ENCODE measurements at places on chromosomes 2 and 18.

- DNase-seq = no peak
Measured at GRCh38 chr2:1548910-1549673, 135.8 kb downstream of the TPO start.

DNA sequence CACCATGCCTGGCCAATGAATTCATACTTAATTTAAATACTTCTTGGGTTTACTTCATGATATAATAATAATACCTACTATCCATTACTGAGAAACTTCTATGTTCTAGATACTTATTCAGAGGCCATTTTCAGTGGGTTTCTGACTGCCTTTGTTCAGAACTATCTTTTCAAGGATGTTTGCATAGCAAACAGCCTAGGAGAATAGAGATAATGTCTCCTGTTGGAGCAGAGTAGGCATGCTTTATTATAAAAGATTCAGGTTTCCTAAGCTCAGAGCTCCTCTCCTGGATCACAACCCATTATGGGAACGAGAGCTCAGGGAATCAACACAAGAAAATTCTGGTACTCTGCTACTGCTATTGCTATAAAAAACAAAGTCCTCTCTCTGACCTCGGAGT, 11.1 kb downstream of the FASTKD1 start:
- no peak for DNase-seq

DNA sequence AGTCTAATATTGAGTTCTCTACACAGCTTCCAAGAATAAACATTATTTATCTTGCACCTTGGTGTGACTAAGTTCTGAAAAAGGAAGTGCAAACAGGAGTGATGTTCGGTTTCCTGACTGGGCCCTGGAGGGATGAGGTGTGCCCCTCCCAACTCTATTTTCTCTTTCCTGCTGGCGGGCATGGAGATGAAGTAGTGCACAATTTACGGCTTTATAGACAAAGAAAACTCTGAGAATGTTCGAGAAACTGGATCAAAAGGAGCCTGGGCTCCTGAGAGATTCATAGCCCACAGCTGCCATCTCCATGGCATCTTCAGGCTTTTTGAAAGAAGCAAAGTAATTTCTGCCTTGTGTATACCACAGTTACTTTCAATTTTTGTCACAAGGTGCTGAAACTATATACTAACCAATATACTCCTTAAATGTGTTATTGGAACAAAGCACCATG, 22.3 kb downstream of the LRATD1 start:
- DNase-seq = no peak

DNA sequence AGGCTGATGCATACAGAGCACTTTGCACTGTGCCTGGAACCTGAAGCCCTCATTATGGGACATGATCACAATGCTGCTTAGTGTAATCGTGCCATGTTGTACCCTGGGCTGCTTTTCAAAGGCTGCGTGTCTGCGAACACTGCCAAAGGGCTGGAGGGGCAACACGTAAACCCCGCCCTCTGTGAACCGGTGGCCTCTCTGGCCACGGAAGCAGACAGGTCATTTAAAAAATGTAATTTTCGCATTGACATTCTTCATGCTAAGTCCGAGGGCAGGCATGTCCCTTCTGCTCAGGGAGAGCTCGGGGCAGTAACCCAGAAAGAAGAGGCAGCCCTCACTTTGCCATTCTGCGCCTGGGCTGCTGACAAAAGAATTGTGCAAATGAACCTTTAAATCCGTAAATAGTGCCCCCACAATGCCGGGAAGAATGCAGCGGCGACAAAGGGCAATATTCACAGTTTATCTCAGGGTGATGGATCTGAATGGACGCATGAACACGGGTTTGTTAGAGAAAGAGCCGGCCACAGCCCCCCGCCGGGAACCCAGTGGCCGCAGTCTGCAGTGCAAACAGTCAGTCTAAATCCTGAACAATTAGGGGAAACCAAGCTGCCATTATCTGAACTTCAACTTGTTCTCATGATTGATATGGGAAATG, 226.1 kb downstream of the MYCN start:
- DNase-seq = no peak

- no peak for DNase-seq
Measured at GRCh38 chr18:65439188-65439587, 311.6 kb upstream of the CDH7 start.

DNA sequence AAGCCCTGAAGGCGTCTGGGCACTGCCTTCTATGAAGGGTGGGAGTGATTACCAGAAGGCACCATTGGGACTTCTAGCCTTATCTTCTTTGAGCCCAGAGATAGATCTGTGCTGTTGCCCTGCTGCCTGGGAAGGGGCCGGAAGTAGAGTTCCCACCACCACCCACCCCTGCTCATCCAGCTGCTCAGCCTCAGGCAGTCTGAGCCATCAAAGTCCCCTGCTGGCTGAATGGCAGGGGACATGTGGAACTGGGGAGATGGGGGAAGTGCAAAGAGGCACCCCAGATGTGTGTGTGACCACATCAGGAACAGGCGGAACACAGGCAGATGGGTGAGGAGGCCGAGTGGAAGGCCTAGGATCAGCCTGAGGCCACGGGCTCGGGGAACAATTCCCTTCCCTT, 3.3 kb upstream of the WNT10A start:
- DNase-seq = no peak

- no peak for DNase-seq
Measured at GRCh38 chr2:128016620-128017019, 11.2 kb downstream of the SAP130 start.

DNA sequence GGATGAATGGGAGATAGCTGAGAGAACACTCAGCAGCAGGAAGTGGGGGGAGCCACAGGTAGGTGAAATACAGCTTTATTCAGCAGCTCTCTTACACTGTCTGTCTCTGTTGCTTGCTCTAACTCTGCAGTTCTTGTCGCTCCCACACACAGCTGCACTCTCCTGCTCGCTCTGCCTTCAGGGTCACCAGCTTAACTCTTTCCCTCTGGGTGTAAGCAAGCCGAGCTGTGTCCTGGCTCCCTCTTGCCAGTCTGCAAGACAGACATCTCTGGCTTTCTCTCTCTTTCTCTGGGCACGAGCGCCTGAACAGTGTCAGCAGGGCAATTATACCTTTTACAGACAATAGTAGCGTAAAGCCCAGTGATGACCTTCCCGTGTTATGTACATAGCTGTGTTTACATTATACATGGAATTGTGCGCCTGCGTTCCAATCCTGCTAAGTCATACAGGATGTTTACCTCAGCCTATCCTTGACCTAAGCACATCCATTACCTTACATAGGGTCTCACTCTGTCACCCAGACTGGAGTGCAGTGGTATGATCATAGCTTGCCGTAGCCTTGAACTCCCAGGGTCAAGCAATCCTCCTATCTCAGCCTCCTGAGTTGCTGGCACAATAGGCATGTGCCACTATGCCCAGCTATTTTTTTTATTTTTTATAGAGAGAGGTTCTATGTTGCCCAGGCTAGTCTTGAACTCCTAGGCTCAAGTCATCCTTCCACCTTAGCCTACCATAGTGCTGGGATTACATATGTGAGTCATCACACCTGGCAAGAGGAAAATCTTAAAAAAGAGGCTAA, 57.8 kb upstream of the CHN1 start:
- DNase-seq = no peak

- DNase-seq = no peak
Measured at GRCh38 chr18:24949908-24950307, 402.1 kb downstream of the ZNF521 start.

GRCh38 chr2:109066501-109066900, 62.5 kb upstream of the SH3RF3 start:
- DNase-seq = no peak

- DNase-seq = no peak
Measured at GRCh38 chr2:29450596-29451222, 335.5 kb downstream of the CLIP4 start.

GRCh38 chr18:27785815-27786471, 391.0 kb downstream of the CDH2 start:
- no peak for DNase-seq
